ENCODE measurements at places on chromosomes 1 and 21. TPM values are rescaled to one million over a fixed set of nuclear protein-coding genes. Genes with fewer than 3 reads are reported as not detected.

NPL gene
- 3.4 TPM for total RNA-seq

TFF2 gene
- not detected for total RNA-seq

FMO4 gene
- total RNA-seq: 2.4 TPM

KPRP gene
- total RNA-seq: not detected

APCS gene
- total RNA-seq: not detected

MTARC1 gene
- total RNA-seq: not detected

KLHDC8A gene
- total RNA-seq: not detected

PTPN22 gene
- total RNA-seq: 54.4 TPM

CD101 gene
- 0.09 TPM for total RNA-seq

DNA sequence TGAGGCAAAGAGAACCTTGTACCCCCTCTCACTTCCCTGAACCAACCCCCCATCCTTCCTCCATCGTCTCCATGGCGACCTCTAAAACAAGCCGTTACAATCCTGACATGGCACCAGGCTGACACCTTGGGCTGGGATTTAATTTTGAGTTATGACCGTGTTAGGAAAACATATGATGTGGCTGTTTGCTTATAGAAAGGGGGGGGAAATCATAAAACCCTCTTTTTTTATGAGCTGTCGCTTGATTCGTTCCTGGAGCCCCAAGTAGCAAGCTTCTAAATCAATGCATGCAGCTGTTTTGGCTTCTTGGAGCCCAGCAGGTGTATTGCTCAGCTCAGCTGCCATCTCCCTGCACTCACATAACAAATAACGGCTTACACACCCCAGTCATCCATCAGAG, 301.2 kb upstream of the SPAG17 start:
- no peak for DNase-seq

DNA sequence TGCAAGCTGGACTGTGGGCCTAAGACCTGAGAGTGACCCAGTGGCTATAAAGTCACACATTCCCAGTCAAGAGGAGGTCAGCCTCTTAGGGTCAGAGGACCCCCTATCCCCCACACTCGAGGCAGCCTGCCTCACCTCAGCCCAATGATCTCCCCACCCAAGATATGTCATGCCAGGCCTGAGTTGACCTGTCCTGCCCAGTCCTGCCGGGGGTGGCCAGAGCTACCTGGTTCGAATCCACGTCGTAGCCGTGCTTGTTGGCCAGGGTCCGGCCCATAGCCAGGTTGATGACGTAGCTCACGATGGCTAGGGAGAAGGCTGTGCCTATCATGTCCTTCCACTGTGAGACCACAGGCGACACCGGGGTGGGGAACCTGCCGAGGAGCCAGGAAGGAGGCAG, 15.6 kb downstream of the SLC26A9 start:
- DNase-seq: no peak

GRCh38 chr1:184952428-184952827, 21.9 kb downstream of the NIBAN1 start:
- no peak for DNase-seq

GRCh38 chr1:43376723-43377235, 9.0 kb upstream of the ELOVL1 start:
- DNase-seq: no peak

DNA sequence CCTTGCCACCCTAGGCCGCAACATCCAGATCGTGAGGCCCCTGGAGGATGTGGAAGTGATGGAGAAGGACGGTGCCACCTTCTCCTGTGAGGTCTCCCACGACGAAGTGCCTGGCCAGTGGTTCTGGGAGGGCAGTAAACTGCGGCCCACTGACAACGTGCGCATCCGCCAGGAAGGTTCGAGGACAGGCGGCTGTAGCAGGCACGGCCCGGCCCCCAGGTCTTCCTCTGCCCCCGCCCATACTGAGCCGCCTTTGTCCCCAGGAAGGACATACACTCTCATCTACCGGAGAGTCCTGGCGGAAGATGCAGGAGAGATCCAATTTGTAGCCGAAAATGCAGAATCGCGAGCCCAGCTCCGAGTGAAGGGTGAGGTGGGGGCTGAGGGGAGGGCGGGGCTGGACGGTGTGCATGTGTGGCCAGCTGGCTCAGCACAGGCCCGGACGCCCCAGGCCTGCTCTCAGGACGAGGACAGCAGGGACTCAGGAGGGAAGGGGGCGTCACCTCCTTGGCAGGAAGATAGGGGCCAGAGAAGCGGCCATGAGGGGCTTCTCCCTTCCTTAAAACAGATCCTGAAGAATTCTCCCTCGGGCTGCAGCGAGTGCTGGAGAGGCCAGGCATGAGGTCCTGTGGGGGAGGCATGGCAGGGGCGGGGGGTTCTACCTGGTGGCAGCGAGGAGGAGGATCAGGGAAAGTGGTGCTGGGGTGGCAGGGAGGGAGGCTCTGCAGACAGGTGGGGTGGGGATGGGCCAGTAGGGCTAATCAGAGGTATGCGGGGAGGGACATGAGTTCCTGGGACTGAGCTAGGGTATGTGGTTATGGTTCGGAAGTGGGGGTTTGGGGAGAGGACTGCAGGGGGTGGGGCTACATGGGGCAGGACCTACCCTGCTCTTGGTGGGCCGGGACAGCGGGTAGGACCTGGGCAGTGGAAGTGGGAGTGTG, 69.9 kb downstream of the OBSCN start:
- no peak for DNase-seq

- no peak for DNase-seq
Measured at GRCh38 chr1:2050793-2051682, 827 bp downstream of the PRKCZ start.

- no peak for DNase-seq
Measured at GRCh38 chr1:150164224-150164623, 14.5 kb downstream of the PLEKHO1 start.

- DNase-seq: no peak
Measured at GRCh38 chr1:85058311-85058710, 10.0 kb upstream of the MCOLN3 start.

- no peak for DNase-seq
Measured at GRCh38 chr21:25094695-25095094, 512.6 kb downstream of the MRPL39 start.

- DNase-seq: no peak
Measured at GRCh38 chr1:95627244-95627643, 393.2 kb downstream of the RWDD3 start.

GRCh38 chr1:156591432-156592157, at the start of gene NAXE:
Gene NAXE (plus strand): TSS chr1:156591776. CDS start chr1:156591805, 29 bp downstream.
- DNase-seq: peak; percentile 78

DNA sequence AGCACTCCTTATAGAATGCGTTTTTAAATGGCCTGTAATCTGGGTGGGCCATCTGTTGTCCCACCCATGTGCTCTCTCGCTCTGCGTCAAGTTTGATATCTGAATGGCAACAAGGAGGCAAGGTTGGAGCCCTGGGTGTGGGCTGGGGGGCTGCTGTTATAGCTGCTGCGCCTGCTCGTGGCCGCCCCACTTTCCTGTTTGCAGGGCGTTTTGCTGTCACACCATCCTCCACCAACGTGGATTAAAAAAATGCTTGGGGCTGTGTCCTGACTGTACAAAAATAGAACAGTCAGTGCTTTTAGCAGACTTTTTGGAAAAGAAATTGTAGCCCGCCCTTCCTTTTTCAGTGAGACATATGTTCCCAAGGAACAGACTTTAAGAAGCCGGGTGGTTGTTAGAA, 25.4 kb downstream of the UMODL1 start:
- DNase-seq: no peak

DNA sequence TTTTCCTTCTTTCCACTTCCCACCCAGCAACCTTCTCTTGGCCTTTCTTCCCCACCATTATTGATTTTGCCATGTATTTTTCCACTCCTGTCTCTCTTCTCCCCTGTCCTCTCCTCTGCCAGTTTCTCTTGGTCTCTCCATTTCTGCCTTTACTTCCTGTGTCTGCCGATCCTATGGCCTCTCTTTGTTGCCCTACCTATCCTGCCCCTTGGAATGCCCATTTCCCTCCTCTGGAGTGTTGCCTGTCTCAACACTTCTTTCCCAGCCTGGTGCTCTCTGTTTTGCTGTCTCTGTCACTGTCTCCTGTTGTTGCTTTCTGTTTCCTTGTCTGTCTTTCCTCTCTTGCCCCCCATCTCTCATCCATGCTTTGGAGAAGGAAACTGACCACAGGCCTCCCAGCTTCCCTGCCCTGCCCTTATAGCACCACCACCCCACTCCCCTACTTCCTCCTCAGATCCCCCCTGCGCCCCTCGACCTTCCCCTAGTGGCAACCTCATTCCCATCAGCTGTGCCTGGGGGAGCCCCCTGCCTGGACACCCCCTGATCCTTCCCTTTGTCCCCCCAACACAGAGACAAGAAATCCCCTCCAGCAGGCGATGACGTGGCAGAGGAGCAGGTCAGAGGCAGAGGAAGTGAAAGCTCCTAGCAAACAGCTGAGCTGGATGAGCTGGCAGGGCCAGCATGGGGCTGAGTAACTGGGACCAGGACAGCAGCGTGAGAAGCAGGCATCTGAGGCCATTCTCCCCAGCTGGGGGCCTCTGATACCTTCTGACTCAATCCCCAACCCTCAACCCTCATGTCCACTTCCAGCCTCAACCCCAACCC, 6.6 kb upstream of the ETV3L start:
- DNase-seq: peak; percentile 65

GRCh38 chr1:109827466-109827865, 63.7 kb upstream of the EPS8L3 start:
- no peak for DNase-seq

GRCh38 chr1:230283678-230284077, 142.5 kb downstream of the PGBD5 start:
- DNase-seq: peak; percentile 25

DNA sequence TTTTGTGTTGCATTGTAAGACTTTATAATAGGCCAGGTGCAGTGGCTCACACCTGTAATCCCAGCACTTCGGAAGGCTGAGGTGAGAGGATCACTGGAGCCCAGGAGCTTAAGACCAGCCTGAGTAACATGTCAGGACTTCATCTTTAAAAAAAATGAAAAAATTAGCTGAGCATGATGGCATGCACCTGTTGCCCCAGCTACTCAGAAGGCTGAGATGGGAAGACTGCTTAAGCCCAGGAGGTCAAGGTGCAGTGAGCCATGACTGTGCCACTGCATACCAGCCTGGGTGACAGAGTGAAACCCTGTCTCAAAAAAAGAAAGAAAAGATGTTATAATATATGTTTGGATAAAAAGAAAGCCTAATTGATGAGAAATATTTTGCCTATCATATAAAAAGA, 34.9 kb downstream of the HMCN1 start:
- no peak for DNase-seq

DNA sequence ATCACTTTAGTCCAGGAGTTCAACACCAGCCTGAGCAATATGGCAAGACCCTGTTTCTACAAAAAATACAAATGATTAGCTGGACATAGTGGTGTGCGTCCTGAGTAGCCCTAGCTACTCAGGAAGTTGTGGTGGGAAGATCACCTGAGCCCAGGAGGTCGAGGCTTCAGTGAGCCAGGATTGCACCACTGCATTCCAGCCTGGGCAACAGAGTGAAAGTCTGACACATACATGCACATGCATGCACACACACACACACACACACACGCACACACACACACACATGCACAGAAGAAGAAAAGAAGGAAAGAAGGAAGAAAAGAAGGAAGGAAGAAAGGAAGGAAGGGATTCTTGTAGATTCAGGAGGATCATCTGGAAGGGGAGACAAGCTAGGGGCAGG, 104.4 kb upstream of the USP25 start:
- DNase-seq: no peak

DNA sequence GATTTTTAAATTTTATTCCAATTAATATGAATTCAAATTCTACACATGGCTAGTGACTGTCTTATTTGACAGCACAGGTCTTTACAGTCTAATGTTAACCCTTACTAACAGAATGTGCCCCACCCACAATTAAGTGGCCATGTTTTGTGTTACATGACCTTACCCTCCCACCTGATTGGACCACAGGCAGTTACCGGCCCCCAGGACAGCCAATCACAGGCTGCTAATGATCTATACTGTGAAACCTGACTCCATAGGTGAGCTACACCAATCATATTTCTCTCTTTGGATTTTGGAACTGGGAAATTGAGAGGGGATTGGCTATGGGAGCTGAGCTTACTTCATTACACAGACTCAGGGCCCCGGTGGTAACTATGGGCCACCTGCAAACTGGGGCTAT, 27.5 kb downstream of the ZP4 start:
- no peak for DNase-seq

DNA sequence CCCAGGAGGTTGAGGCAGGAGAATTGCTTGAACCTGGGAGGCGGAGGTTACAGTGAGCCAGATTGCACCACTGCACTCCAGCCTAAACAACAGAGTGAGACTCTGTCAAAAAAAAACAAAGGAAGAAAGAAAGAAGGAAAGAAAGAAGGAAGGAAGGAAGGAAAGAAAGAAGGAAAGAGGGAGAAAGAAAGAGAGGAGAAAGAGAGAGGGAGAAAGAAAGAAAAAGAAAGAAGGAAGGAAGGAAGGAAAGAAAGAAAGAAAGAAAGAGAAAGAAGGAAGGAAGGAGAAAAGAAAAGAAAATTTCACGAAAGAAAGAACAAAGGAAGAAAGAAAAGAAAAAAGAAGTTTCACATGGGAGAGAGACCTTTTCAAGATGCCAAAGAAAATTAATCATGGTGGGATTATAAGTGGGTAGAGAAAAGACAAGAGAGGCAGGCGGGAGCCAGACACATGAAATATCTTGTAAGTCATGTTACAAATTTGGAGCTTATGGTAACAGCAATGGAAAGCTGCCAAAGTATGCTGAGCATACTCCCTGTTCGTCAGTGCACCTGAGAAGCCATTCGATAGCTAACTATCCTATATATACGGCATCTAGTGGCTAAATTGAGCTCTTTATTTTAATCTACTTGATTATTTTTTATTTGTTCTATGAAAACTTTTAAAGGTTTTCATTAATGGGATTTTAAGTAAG, 41.3 kb upstream of the TNFSF4 start:
- no peak for DNase-seq

- no peak for DNase-seq
Measured at GRCh38 chr1:19922015-19922688, 1.3 kb downstream of the PLA2G2E start.

GRCh38 chr1:200905411-200906052, 10.8 kb downstream of the INAVA start:
- DNase-seq: peak; percentile 48

GRCh38 chr1:234769986-234770795, 160.2 kb upstream of the IRF2BP2 start:
- DNase-seq: no peak

DNA sequence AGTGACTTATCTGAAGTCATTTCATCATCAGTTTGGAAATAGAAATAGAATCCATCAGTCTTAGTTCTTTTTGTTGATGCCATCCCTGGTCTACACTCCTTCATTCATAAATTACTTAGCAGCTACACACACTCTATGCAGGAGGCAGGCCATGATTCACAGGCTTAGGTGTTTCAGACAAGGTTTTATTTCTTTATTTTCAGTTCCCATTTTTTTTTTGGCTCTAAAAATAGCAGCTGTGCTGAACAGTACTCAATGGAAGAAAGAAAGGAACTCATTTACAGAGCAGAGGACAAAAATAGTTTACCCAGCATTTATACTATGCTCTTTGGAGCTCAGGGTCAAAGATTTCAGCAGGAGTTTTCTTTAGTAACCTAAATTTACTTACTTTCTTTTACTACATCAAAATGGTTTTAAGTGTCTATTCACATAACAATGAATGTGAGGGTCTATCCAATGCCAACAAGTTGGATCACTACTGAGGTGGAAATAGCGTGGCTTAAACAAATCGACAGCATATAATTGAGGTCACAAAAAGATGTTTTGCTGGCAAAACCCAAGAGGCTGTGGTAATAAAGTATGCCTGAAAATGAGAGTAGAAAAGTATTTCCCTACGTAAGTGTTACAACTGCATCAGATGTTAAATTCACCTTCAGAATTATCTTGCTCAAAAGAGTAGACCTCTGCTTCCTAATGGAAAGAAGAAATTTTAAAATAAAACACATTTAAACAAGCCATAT, 7.7 kb downstream of the KRTAP19-8 start:
- DNase-seq: no peak

- no peak for DNase-seq
Measured at GRCh38 chr1:167943541-167943940, 6.7 kb upstream of the MPC2 start.

All from activated naive CD4-positive, alpha-beta T cell treated with anti-CD3 and anti-CD28 coated beads, Interleukin-2, amount 50 U/mL, for 72 hours (primary cell).